ENCODE measurements at places on chromosomes 2 and 18.

GRCh38 chr2:2703762-2704427 is 372.8 kb upstream of the MYT1L start:
- no peak for DNase-seq

DNA sequence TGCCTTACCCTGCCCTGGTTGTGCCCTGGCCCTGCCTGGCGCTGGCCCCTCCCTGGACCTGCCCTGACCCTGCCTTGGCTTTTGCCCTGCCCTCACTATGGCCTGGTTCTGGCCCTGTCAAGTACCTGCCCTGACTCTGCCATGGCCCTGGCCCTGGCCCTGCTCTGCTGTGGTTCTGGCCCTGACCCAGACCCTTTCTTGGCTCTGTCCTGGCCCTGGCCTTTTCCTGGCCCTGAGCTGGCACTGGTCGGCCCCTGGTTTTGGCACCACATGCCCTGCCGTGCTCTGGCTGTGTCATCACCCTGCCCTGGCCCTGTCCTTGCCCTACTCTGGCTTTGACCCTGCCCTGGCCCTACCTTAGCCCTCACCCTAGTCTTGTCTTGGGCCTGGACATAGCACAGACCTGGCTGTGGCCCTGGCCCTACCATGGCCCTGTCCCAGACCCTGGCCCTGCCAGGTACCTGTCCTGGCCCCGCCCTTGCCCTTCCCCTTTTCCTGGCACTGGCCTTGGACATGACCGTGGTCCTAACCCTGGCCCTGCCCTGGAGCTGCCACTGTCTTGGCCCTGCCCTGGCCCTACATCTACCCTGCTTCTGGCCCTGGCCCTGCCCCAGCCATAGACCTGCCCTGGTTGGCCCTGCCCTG is 4.8 kb upstream of the ANKRD62 start:
- DNase-seq, result no peak

DNA sequence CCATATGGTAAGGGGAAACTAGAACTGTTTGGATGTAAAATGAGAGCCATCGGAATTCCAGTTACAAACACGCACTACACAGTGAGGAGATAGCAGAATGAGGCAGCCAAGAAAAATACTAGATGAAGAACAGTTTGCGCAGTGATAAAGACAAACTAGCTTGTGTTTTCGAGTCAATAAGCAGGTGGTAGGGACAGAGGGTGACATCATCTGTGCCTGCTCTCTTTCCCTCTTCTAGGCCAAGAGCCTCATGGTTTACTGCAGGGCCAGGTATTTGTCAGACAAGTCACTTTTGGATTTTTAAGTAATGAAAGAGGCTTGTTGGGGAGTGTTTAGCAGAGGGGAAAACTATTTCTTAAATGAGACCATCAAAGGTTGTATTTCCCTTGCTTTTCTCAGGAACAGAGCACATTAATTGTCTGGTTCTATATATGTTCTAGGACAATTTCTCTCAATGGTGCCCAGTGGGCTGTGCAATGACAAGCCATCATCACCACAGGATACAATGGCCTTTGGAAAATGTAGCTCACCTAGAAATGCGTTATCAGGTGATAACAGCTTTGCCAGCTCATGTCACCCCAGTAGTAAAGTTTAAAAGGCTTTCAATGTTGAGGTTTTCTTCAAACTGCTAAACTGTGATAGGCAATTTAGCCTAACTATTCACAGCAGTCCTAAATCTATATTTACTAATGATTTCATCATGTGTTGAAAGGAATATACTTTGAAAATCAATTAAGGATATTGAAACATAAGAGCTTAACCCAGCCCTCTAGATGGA is 1210.3 kb upstream of the ZEB2 start:
- DNase-seq, result no peak

- no peak for DNase-seq
These were observed 155.7 kb upstream of the TCF4 start for GRCh38 chr18:55743736-55744135.

- DNase-seq, result no peak
These were observed 1302.7 kb upstream of the PIK3C3 start for GRCh38 chr18:40652321-40652720.

- peak; percentile 13 for DNase-seq
These were observed 7.2 kb downstream of the HDLBP start for GRCh38 chr2:241308267-241308666.

GRCh38 chr2:59233920-59234319 is 992.8 kb upstream of the FANCL start:
- no peak for DNase-seq
